Esophagus muscularis mucosa (tissue), 4 donors: ENCODE measurements at places on chromosomes 5 and 9. TPM values are rescaled to one million over a fixed set of nuclear protein-coding genes. Genes with fewer than 3 reads are reported as not detected.
A peak's percentile ranks its signal among the peaks of the same experiment; 100 is the strongest.

DNA sequence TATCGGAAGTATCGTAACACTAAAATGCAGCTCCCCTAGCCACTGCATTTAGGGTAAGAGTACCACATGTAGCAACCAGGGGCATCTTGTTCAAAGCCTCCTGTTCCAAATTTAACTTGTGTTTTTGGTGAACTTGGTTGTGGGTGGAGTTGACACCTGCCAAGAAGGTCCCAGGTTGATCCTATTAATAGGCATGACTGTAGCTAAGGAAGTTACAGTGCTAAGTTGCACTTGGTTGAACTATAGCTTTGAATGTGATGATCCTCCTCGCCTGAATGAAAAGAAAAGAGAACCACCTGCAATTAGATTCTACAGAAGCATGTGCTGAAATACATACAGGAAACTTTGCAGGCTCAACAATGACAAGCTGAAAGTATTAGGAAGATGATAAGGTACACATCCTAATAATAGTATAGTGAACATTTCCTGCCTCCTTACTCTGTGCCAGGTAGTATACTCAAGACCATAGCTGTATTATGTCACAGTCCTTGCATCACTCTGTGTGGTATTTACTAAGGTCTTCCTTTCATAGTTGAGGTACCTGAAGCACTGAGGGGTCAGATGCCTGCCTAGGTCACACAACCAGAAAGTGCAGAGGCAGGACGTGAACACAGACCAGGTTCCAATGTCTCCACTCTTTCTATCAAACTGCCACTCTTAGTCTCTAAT is 64.5 kb upstream of the PIP5K1B start:
- no peak for DNase-seq
- no peaks in the 10 kb centered on the region for H3K4me1 ChIP-seq
- H3K27me3 ChIP-seq: no peaks in the 10 kb centered on the region
- no peak overlapping the region for H3K27ac ChIP-seq

INSL6 gene
- total RNA-seq: not detected

C1QTNF3 gene
- total RNA-seq: 15.6 TPM

JAKMIP2 gene
- 0.83 TPM for total RNA-seq

NOXA1 gene
- 4.0 TPM for total RNA-seq

GRCh38 chr9:114131808-114132549 is 23.4 kb upstream of the COL27A1 start:
- no peak for DNase-seq
- H3K4me3 ChIP-seq: no peak overlapping the region
- H3K4me1 ChIP-seq: no peaks in the 10 kb centered on the region
- H3K27ac ChIP-seq: no peak overlapping the region

DNA sequence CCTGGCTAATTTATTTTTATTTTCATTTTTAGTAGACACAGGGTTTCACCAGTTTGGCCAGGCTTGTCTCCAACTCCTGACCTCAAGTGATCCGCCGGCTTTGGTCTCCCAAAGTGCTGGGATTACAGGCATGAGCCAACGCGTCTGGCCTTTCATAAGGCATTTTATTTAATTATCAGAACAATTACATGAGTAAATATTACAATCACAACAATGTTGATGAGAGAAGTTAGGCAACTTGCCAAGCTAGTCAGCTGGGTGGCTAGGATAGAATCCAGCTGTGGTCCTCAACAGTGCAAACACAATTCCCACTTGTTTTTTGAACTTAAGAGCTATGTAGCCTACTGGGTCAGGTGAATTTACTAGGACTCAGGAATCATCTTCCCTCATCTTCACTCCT is 22.0 kb downstream of the C9orf57 start:
- H3K4me1 ChIP-seq: no peaks in the 10 kb centered on the region
- no peak for DNase-seq
- no peaks in the 10 kb centered on the region for H3K36me3 ChIP-seq
- no peaks in the 10 kb centered on the region for H3K27me3 ChIP-seq

GRCh38 chr9:72188232-72188631 is 39.0 kb downstream of the GDA start:
- H3K27ac ChIP-seq: no peak overlapping the region
- H3K36me3 ChIP-seq: no peaks in the 10 kb centered on the region
- DNase-seq: peak; percentile 86
- no peaks in the 10 kb centered on the region for H3K27me3 ChIP-seq

DNA sequence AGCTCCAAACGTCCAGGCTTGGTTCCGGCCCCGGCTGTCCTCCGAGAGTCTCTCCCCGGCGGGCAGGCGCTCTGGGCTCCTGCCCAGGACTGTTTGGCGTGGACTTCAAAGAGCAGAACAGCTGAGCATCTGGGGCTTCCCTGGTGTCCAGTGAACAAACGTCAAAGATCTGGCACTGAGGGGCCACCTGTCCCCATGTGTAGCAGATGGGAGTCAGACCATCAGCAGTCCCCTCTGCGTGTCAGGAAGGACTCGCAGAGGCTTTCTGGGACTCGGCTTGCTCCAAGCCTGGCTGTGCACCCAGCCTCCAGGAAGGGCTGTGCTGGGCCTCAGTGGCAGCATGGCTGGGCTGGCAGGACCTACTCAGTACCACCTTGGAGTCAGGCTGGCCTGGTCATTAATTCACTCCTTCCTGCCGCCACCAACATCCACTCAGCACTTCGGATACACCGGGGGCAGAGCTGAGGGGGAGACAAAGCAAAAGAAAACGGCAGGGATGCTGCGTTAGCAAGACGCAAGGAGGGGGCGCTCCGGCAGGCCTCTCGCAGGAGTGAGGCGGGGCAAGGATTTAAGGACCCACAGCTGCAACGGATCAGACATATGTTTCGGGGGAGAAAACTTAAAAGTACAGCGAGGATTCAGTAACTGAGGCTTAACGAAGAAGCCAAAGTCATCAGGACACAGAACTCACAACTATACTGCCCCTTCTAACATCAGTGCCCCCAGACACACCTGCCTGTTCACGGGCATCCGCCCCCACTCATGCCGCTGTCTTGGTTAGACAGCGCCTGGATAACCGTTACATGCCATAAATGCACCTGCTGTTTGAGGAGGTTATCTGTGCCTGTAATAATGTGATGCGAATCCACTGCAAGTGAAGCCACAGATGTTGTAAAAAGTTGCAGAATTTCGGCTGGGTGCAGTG is 164.5 kb upstream of the PHYKPL start:
- no peaks in the 10 kb centered on the region for H3K36me3 ChIP-seq
- H3K27ac ChIP-seq: no peak overlapping the region
- no peak overlapping the region for H3K4me3 ChIP-seq

BAAT gene
- not detected for total RNA-seq

DNA sequence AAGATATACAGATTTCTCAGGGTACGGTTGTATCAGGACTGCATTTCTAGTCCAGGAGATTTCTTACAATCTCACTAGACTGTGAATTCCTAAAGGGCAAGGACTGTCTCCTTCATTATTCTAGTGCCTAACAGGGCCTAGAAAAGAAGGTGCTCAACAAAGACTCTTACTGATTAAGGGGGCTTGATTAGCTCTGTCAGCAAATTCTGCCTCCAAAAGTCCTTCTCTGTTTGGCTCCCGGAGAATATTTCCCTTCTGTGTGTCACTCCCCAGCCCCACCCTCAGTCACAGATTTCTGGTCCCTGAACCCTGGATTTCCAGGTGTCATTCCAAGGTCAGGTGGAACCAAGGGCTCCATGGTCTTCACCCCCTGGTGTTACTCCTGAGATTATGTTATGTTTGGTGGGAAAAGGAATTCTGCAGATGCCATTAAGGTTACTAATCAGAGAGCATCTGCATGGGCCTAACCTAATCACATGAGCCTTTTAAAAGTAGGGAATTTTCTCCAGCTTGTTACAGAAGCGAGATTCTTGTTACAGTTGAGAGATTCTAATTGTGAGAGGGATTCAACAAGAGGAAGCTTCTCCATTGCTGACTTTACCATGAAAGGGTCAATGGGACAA is 167.7 kb upstream of the LHFPL2 start:
- H3K36me3 ChIP-seq: no peaks in the 10 kb centered on the region
- no peak overlapping the region for H3K27ac ChIP-seq
- H3K27me3 ChIP-seq: no peaks in the 10 kb centered on the region
- no peaks in the 10 kb centered on the region for H3K4me1 ChIP-seq
- H3K4me3 ChIP-seq: no peak overlapping the region

IFNB1 gene
- not detected for total RNA-seq

DNA sequence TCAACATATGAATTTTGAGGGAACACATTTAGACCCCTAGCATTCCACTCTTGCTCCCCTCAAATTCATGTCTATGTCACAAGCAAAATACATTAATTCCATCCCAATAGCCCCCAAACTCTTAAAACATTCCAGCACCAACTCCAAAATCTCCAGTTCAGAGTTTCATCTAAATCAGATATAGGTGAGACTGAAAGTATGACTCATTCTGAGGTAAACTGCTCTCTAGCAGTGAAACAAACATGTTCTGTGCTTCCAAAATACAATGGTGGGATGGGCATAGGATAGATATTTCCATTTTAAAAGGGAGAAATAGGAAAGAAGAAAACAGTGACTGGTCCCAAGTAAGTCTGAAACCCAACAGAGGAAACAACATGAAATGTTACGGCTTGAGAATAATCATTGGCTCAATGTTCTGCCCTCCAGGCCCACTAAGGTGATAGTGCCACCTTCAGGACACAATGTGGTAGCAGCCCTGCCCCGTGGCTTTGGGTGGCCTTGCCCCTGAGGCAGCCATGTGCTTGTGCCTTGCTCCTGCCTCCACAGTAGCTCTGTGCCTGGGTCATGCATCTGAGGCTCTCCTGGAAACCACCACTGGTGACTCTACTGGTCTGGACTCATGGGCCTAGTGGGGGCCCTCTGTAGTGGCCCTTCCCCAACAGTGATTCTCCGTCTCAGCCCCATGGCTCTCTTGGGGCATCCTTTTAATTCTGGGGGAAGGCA is 36.4 kb upstream of the IPPK start:
- peak; percentile 62 for DNase-seq
- peaks cover 20% of the 10 kb centered on the region for H3K36me3 ChIP-seq
- H3K4me3 ChIP-seq: no peak overlapping the region

- no peak overlapping the region for H3K4me3 ChIP-seq
- H3K27ac ChIP-seq: no peak overlapping the region
- DNase-seq: no peak
- no peaks in the 10 kb centered on the region for H3K27me3 ChIP-seq
Observed at GRCh38 chr9:6356441-6356840, 28.3 kb downstream of the TPD52L3 start.

- no peaks in the 10 kb centered on the region for H3K27me3 ChIP-seq
- no peaks in the 10 kb centered on the region for H3K4me1 ChIP-seq
- H3K27ac ChIP-seq: no peak overlapping the region
- no peak for DNase-seq
Observed at GRCh38 chr5:25150819-25151218, 506.0 kb upstream of the CDH10 start.
